DMS 273 treated with DMSO at 0.1 percent for 48 hours (cell line): ENCODE measurements at places on chromosomes 2 and 18.

DNA sequence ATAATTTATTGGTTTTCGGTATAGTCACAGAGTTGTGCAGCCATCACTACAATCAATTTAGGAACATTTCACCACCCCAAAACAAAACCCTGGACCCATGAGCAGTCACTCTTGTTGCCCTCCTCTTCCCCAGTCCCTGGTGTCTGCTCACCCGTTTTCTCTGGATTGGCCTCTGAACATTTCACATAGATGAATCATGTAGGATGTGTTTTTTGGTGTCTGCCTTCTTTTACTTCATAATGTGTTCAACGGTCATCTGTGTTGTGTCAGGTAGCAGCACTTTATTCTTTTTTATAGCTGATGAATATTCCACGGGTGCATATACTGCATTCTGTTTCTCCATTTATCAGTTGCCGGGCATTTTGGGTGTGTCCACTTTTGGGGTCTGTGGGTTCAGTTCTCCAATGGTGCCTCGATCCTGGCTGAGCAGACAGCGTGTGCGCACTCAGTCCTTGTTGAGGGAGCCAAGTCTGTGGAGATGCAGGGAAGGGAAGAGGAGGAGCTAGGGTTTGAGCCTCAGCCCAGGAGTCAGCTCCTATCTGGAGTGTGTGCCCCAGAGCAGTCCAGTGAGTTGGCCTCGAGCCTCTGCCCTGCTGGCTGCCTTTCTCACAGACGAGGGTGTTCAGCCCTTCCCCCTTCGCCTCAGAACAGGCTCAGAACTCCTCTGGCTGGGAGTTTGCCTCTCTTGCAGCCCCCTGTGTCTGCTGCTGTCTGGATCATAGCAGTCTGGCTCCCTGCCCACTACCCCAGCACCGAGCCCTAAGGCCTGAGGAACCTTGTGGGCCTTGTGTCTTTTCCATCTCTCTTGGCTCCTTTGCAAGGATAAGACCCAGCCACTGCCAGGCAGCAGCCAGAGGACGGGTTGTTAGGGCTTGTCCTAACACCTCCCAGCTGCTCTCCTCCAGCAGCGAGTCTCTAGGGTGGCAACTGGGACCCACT, 18.0 kb downstream of the C2orf74 start:
- DNase-seq = no peak

DNA sequence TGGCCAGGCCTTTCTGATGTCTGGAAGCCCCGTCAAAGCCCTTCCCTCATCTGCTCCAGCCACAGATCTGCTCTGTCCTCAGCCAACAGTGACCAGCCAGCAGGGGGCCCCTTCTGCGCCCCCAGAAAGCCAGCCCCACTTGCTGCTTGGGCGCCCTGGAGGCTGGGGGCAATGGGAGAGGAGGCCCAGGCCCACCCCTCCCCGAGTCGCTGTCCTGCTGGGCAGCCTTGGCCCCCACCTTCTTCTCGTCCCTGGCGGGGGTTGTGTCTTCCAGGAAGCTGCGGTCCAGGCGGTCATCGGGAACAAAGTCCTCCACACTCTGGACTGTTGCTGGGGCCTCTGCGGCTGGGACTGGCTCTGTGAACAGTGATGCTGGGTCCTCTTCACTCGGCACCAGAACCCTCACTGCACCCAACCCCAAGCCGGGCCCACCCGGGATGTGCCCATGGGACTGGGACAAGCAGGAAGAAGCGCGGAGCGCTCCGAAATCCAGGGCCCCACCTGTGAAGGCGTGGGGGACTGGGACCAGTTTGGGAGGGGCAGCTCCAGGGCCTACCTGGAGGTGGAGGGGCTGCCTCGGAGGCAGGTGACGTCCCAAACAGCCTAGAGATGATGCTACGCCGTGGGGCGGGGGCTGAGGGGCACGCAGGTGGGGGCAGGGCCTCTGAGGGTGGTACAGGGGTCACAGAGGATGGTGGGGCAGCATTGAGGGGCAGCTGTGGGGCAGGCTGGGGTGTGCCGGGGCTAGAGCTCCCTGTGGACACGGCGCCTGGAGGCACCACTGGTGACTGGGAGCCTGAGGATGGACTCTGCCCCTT, 257.6 kb downstream of the ANKRD30B start:
- DNase-seq = no peak

GRCh38 chr2:8090748-8091700, 590.8 kb upstream of the ID2 start:
- peak; percentile 18 for DNase-seq

- DNase-seq = no peak
Measured at GRCh38 chr2:192053921-192054320, 140.8 kb downstream of the TMEFF2 start.

DNA sequence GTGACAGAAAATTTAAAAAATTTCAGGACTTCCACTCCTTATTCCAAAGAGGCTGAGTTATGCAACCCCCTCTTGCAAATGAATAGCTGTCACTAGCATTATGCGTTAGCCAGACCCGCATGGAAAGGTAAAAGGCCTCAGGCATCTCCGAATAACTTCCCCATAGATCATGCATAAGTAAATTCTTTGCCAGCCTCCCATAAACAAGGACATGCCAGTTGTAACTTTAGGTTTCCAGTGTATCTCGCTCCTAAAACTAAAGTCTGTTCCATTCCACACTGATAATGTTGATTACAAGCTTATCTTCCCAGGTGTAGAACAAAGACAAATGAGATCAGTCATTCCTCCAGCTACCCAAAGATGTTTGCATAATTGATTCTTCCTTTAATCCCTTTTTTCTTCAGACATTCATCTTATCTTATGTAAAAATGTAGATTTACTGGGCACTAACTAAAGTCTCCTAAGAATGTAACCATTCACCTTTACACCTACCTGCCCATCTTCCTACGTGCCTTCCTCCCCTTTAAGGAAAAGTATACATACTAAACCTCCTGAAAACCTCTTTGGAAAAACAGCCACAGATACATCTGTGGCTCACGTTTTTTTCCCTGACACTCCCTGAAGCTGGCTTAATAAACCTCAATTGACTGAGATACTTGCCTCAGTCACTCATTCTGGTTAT, 13.6 kb upstream of the NFU1 start:
- DNase-seq = no peak

DNA sequence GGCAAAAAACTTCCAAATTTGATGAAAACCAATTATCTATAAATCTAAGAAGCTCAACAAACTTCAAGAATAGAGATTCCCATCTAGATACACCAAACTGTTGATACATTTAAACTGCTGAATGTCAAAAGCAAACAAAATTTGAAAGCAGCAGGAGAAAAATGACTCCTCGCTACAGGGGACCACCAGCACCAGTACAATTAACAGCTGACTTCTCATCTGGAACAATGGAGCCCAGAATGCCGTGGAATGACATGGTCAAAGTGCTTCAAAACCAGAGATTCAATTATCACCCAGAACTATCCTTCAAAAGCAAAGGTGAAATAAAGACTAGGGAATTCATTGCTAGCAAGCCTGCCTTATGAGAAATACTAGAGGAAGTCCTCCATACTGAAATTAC, 11.6 kb downstream of the SRSF7 start:
- DNase-seq = no peak

GRCh38 chr18:11119550-11119949, 29.8 kb downstream of the PIEZO2 start:
- no peak for DNase-seq

DNA sequence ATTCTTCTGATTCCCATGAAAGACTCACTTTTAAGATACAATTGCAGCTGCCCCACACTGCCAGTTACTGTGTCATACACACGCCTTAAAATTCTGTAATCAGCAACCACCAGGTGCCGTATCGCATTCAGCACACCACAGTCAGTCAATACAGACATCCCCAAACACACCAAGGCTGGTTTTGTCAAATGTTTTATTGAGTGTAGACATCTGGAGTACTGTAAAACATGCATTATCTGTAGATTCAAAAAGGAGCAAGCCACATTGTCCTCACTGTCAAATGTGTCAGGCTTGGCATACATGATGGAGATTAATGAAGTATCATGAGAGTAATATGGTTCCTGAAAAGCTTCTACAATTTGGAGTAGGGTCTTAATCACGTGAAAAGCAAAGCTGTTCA, 109.7 kb upstream of the SP3 start:
- DNase-seq = no peak

DNA sequence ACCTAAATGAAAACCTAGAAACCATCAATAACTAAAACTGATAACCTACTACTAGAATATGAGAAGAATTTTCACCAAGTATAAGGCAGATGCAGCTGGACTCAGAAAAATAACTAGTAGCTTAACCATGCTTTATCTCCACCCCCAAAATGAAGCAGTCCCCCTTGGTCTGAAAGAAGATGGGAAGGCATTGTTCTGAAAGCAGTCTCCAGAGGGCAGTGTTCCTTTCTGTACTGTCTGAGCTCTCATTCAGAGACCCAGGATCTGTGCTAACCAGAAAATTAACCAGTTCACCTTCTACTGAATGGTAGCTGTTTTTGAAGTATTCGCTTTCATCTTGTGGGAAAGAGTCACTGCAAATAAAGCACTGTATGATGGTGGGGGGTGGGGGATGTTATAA, 273.0 kb downstream of the PDE11A start:
- DNase-seq = peak; percentile 12

DNA sequence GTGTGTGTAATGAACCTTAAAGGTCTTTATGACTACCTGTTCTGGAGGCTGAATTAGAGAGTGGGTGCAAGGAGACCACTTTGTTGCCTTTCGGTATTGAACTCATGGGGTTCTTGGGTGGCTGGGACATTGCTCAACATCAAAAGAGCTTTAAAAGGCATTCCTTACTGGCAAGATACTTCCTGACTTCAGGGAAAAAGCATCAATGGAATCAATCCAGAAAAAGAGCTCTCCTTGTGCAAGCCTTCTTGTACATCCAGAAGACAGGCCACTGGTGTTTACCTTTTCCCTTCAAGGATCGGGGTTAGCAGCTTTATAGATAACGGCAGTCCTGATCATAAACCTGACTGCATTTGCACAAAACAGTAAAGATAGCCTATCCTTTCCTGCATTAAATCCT, 9.5 kb downstream of the PNO1 start:
- DNase-seq = no peak

DNA sequence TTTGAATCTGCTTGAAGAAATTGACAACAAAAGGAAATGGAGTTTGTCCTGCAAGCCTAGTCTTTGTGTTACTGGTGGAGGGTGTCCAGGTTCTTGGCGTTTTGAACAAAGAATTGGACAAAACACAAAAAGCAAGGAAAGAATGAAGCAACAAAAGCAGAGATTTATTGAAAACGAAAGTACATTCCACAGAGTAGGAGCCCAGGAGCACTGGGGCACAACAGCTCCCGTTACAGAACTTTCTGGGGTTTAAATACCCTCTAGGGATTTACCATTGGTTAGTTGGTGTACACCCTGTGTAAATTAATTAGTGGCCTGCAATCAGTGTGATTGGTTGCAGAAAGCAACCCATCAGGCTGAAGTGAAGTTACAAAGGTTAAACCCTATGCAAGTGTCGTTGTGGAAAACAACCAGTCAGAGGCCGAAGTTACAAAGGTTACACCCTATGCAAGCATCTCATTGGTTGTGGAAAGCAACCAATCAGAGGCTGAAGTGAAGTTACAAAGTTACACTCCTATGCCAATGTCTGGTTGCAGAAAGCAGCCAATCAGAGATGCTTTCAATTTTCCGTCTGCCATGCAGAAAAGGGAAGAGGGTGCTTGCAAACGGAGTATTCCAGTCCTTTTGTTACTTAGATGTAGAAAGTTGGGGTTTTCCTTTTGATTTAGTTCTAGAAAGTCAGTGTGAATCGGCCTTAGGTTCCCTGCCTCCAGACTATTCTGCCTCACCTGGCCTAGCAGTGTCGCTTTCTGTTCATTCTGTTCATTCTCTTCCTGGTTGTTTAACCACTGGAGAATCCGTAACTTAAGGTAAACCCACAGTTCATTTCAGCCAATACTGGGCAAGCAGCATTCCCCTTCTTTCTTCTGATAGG, 47.6 kb upstream of the PTH2R start:
- no peak for DNase-seq

DNA sequence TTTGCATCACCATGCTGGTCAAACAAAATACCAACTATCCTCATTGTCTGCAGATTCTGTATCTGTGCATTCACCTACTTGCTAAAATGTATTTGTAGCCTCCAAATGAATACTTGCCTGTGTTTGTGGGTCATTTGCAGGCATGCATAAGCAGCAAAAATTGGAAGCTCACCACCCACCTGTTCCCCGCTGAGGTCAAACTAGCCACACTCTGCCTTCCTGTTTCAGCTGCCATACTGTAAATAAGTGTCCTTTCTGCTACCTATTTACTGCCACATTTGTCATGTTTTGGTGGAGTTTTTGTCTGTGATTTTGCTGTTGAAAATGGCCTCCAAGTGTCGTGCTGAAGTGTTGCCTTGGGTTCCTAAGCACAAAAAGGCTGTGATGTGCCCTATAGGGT, 50.0 kb upstream of the ACMSD start:
- no peak for DNase-seq

DNA sequence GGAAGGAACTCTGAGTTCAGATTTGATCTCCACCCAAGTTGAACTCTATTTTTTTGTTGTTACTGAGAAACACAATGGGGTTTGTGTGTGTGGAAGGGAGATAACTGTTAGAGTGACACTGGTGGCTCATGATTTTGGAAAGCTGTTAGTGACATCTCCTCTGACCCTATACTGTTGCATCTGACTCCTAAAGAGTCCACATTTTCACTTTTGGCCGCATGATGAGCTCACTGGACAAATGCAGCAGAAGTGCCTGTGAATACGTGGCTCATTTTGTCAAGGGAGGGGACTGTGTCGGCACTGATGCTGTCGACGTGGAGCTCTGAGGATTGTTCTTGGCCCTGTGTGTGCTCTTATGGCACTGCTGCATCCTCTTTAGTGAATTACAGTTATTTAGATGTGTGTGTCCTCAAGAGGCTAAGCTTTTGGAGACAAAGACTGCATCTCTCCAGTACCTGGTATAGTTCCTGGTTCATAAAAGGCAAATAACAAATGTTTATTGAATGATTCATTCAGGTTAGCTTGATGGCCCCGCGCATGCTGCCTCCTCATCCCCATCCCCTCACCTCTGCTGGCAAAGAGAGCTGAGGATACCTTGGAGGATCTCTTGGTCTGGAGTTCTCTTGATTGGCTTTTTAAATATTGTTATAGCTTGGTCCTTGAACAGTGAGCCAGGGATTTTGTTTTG, 135.4 kb downstream of the PHLPP1 start:
- no peak for DNase-seq

DNA sequence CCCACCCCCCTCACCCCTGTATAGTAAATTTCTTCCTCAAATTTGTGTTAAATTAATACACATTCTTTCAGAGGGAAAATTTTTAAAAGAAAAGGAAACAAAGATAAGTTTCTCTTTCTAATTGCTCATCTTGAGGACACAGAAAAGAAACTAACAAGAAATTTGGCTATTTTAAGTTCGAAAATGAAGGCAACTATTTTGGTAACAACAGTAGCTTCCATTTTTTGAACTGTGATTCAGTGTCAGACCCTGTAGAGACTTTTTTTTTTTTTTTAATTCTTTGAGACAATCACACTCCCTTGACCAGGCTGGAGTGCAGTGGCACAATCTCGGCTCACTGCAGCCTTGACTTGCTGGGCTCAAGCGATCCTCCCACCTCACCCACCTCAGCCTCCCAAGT, 194.9 kb downstream of the SS18 start:
- no peak for DNase-seq
